SHP77 treated with DMSO at 0.1 percent for 48 hours (cell line): ENCODE measurements at places on chromosomes 2 and 18.
A peak's percentile ranks its signal among the peaks of the same experiment; 100 is the strongest.

GRCh38 chr18:77203071-77203470 lies 46.6 kb upstream of the GALR1 start:
- no peak for DNase-seq

- peak; percentile 59 for DNase-seq
These were observed 90.0 kb upstream of the PPP1CB start for GRCh38 chr2:28661589-28662001.

DNA sequence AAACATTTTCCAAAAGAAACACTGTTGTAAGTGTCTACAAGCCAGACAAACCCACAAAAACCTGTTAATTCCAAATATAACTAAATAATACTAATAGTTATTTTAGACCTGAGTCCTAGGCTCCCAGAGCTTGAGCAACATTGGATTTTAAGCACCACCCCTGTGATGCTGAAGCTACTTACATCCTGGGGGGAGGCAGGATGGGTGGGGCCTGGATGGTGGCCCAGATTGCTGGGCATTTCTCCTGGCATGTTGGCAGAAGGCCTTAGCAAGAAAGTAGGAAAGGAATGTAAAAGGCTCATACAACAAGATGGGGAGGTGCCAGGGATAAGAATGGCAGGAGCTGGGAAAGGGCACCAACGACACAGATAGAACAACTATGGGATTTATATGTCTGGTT lies 50.7 kb upstream of the OTX1 start:
- DNase-seq: no peak

- DNase-seq: no peak
These were observed 31.9 kb upstream of the CASP8 start for GRCh38 chr2:201228271-201228911.

- DNase-seq: no peak
These were observed 492.1 kb upstream of the SLC39A10 start for GRCh38 chr2:195164930-195165329.

DNA sequence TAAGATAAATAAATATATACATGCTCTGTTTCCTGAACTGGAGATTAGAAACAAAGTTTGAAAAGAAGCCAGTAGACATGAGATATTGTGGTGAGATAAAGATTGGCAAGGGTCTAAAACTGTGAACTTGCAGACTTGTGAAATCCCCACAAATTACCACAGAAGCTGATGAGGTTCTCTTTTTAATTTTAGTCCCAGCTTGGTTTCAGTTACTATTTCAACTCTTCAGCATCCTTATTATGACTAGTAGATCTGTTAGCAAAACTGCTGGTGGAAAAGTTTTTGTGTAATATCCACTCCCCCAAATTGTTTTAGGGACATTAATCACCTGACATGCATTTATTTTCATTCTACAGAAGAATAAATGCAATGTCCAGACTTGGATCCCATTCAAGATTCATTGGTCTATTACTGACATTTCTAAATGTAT lies 20.8 kb downstream of the RASGRP3 start:
- DNase-seq: no peak

GRCh38 chr2:164243315-164243714 lies 378.0 kb downstream of the GRB14 start:
- no peak for DNase-seq

DNA sequence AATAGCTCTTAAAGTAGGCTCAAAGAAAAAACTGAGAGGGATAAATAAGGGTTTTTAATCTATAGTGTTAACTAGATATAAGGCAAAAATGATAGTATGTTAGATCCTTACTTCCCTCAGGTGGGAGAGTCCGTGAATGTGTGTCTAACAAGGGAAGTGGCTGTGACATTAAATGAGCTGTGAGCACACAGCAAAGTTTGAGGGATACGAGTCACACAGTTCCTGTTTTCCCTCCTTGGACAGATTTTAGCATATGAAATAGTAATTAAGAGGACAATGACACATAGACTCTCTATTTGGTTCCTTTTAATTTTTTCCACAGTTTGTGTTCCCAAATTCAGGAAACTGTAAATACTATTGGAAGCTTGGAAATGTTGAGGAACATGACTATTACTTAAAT lies 148.4 kb upstream of the CAVIN2 start:
- no peak for DNase-seq

DNA sequence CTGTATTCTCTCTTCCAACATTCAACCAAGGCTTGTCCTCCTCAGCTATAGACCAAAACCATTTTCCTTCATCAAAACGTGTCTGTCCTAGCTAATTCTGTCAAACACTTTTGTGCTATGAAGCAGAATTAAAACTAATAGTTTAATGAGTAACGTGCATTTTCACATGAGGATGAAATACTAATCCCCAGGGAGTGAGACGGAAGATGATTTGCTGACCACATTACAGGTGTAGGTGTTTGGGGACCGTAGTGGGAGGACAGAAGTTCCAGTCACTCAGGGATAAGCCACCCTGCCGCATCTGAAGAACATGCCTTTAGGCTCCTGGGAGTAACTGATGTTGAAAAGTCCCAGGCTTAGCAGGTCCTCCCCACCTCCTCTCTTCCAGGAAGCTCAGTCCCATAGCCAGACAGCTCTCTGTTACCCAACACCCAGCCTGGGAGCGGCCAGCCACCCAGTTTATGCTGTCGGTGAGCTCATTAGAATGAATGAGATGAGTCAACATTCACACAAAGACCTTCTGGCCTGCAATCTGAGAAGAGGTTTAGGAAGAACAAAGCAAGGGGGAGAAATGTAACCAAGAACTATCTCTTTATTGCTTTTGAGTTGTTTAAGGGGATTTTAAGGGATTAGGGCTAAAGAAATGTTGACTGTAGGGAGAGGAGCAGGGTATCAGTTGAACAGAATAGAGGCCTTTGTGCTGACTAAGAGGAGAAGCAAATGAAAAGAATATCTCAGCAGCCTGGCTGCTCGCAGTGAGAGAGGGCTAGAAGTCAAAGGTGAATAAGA lies 122.5 kb downstream of the FOXI3 start:
- peak; percentile 33 for DNase-seq

DNA sequence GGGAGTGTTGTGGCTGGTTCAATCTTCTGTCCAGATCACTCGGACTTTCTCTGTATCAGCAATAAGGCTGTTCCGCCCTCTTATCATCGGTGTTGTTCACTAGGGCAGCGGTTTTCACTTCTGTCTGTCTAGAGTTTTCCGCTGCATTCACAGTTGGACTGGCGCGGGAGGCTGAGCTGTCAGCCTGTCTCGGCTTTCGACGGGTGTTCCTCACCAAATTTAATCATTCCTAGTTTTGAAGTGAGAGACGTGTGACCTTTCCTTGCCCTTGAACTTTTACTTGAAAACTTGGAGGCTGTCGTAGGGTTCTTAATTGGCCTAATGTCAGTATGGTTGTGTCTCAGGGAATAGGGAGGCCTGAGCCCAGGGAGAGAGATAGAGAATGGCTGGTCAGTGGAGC lies 108.3 kb downstream of the NFATC1 start:
- no peak for DNase-seq

DNA sequence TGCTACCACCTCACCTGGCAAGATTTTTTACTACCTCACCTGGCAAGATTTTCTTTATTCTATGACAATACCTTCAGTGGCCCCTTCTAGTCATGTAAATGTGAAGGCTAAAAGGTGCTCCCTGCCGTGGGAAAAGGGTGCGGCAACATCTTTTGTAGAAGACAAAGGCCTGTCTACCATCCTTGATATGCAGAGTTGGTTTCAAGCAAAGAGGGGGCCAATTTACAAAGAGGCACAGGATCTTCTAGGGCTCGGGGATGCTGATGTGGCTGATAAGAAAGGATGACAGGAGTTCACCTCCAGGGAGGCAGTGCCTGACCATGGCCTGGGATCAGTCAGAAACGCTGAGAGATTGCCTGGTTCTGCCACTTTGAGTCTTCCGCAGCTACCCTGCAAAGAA lies 165.4 kb upstream of the SLC1A4 start:
- no peak for DNase-seq
